ENCODE measurements at places on chromosomes 1 and 21. TPM values are rescaled to one million over a fixed set of nuclear protein-coding genes. Genes with fewer than 3 reads are reported as not detected.

- no peak for DNase-seq
Observed at GRCh38 chr1:36350659-36351226, 27.3 kb upstream of the EVA1B start.

DNA sequence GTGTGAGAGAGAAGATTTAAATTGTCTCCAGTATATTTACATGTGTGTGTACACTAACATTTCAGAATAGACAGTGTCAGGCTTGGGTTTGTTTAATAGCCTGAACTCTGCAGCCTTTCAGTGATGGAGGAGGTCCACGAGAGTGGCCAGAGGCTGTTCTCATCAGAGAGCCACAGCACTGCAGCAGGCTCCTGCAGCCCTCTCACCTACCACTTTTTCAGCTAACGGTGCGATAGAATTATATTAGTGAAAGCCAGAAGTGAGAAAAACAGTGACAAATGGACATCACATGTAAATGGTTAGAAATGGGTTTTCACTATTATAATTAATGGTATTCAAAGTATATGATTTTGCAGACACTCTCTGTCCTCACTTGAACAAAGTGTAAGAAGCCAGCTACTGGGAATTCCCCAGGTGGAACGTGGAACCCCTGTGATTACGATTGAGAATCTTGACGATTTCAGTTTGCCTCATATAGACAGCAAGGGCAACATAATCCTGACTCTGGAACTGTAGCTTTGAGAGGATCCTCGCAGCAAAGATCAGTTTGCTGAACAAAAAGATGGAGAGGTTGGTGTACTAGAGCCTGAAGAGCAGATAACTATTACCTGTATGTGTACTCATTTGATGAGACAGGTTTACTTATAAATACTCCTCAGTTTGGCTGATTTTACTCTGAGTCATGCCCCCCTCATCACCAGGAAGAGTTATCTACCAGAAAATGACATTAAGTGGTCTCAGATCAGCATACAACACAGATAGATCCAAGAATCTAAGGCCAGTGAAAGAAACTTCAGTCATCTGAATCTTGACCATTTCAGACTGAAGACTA is 31.4 kb downstream of the IFI16 start:
- DNase-seq = no peak

DNA sequence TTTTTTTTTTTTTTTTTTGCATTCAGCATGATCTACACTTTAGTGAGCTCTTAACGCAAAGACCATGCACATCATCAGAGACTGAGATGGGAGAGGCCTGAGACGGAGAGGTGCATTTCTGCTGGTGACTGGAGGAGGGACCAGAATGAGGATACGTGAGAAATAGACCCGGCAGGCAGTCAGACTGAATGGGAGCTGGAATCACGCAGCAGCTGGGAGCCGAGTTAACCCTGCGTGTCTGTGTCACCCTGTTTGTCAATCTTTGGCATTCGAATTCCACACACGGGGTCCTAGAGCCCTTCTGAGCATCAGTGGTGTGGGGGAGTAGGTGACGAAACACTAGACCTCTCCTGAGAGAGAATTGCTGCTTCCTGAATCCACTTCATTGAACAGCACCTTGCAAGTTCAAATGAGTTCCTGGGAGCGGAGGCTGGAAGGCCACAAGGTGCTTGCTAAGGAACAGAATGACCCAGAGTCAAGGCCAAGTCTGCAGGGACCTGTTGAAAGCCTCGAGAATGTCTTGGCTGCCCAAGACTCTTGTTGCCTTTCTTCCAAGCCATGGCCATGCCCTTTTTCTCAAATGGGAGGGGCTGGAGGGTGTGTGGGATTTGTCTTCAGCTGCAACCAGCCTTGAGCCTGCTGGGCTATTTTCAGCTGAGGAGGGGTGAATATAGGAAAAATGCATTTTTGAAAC is 123.3 kb downstream of the CNIH3 start:
- no peak for DNase-seq

GRCh38 chr1:185016880-185017279 is 28.5 kb upstream of the RNF2 start:
- DNase-seq = no peak

DNA sequence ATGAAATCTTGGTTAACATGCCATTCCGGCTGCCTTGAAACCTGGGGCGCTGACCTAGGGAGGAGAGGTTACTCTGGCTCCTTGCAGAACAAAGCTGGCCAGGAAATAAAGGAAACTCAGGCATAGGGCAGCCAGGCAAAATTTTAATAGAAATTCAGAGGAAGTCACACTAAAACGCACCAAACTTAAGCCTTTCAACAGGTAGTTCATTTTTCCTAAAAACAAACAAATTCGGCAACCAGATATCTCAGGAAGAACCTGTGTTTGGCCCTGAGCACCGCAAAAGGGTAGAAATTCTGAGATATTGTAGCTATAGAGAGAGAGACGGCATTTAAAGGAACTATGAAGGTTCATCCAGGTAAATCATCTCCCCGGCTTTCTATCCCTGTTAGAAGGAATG is 13.1 kb downstream of the LYST start:
- no peak for DNase-seq

- DNase-seq = no peak
Observed at GRCh38 chr1:119896303-119896702, at the start of gene ADAM30. Gene ADAM30, minus strand, starts transcription at chr1:119896515. Its CDS starts 179 bp downstream, at chr1:119896336.

GRCh38 chr1:156471496-156472490 is 28.8 kb downstream of the MEF2D start:
- no peak for DNase-seq

GRCh38 chr1:2209400-2210083 is 15.0 kb upstream of the FAAP20 start:
- DNase-seq = no peak

GJB4 gene
- not detected for total RNA-seq

LPAR3 gene
- 0.99 TPM for total RNA-seq

Data from mesothelial cell of epicardium (in vitro differentiated cells).